ENCODE measurements at places on chromosomes 12 and 14.

GRCh38 chr14:52906141-52906601 lies 44.7 kb downstream of the FERMT2 start:
- no peak for DNase-seq

- DNase-seq: no peak
Measured at GRCh38 chr12:114512351-114512750, 106.4 kb upstream of the TBX5 start.

DNA sequence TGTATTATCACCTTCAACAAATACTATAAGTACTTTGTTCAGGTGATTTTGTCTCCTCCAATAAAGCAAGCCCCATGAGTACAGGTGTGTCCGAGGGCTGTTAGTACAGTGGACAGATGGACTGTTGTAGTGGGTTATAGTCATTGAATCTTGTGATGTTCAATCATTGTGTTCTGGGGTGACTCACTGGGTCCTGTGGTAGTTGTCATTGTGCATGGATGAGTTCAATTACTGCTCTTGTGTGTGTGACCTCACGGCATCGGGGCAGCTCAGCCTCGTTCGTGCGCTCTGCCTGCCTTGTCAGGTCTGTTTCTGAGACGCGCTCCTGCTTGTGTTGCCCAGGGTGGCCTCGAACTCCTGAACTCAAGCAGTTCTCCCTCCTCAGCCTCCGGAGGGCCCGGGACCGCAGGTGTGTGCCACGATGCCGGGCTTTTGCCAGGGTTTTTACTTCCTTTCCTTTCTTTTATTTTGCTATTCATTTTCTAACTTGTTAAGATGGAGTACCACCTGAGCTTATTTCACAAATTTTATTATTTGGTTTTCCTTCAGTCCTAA lies 72.2 kb downstream of the DDX51 start:
- no peak for DNase-seq

DNA sequence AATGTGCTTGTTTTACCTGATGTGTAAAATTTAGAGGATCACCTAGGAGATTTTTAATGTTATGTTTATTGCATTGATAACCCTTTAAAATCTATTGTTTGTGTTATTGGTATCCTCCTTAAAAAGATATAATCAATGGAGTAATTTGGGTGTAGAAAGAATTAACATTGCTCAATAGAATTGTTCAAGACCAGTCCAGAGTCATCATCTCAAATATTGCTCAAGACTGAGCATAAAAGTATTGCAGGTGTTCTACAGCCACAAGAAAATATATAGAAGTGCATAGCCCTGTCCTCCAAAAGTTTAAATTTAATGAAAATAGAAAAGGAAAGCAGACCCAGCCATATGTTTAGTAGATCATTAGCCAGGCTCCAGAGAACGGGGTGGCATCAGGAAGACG lies 102.5 kb upstream of the ARID2 start:
- no peak for DNase-seq

DNA sequence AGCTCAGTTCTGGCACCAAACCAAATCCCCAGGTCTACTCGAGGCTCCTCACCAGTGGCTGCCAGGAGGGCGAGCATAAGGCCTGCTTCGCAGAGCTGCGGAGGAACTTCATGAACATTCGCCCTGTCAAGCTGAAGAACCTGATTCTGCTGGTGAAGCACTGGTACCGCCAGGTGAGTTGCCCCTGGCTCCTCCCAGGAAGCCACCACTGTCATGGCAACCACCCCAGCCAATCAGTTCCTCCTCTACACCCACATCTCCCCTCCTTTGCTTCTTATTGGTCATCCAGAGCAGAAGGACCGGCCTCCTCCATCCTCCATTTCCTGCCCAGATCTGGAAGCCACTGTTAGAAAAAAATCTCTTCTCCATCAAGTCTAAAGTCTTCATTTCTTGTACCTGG lies 17.2 kb upstream of the OAS2 start:
- DNase-seq: no peak

GRCh38 chr14:52185178-52185577 lies 82.3 kb upstream of the PTGDR start:
- DNase-seq: no peak

GRCh38 chr12:26846416-26846815 lies 13.4 kb upstream of the ITPR2 start:
- no peak for DNase-seq

DNA sequence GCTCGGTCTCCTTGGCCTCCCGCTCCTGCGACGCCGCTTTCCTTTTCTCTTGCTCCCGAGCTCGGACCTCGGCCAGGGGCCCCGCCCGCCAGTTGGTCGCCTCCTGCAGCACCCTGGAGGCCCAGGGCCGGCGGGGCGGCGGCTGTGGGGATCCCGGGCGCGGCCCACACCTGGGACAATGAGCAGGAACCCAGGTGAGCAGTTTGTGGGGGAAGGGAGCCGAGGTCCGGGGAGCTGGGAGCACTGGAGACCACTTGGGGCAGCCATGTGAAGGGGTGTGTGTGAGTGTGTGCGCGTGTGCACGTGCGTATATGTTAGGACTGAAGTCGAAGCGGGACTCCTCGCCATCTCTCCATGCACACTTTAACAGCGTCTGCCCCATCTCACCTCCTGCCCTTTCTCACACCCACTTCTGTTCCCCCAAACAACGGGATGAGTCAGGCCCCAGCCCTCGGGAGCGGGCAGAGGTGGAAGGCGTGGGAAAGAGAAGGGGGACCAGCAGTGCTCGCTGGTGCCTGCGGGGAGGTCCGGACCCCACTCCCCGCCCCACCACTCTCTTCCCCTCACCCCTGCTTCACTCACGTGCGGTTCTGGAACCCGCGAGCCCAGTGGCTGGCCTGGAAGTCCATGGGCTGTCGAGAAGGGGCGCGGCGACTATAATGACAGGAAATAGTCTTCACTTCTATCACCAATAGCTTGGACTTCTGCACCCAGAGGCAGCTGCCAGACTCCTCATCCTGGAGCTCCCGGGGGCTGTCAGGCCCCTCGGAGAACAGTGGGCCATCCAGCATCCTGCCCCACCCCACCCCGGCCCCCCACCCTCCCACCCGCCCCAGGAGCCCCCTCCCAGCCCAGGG lies 450 bp downstream of the DDN start:
- DNase-seq: no peak
